ENCODE measurements at places on chromosomes 16 and 17.

DNA sequence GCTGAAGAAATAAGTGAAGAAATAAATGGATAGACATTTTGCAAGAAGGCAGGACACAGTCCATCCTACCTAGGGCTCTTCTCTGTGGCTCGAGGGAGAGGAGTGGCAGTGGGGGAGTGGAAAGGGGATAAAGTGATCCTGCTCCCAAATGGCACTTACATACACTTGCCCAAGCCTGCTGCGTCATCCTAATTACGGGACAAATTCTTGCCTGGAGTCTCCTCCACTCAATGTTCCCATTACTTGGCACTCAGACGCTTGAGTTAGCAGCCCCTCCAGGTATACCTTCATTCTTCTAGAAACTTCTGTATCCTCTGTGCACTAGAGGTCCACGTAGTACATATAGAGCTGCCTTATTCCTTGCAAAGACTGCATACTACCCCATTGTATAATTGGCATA is 15.7 kb upstream of the MAP3K14 start:
- DNase-seq, result no peak

DNA sequence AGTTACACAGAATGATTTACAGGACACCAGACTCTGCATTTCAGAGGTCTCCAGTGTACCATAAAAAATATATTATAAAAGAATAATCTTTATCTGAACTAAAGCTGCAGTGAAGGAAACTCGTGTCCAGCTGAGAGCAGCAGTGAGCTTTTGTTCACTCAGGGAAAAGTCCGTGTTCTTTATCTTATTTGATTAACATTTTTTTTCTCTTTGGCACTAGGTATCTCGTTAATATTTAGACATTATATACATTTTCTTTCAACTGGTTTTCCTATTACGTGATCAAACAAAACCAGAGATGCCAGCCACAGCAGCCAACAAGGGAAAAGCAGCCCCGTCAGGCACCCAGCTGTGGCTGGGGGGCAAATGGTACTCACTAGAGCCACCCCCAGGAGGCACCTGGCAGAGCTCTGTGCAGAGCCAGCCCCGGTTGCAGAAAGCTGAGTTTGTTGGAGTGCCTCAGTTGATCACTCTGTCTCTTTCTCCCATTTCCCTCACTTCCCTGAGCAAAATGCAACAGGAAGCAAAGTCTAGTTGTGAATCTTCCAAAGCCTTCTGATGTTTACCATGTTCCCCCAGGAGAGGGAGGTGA is 1.1 kb upstream of the HS3ST4 start:
- no peak for DNase-seq

- DNase-seq, result no peak
Observed at GRCh38 chr17:38590988-38591758, 14.6 kb downstream of the SRCIN1 start.

DNA sequence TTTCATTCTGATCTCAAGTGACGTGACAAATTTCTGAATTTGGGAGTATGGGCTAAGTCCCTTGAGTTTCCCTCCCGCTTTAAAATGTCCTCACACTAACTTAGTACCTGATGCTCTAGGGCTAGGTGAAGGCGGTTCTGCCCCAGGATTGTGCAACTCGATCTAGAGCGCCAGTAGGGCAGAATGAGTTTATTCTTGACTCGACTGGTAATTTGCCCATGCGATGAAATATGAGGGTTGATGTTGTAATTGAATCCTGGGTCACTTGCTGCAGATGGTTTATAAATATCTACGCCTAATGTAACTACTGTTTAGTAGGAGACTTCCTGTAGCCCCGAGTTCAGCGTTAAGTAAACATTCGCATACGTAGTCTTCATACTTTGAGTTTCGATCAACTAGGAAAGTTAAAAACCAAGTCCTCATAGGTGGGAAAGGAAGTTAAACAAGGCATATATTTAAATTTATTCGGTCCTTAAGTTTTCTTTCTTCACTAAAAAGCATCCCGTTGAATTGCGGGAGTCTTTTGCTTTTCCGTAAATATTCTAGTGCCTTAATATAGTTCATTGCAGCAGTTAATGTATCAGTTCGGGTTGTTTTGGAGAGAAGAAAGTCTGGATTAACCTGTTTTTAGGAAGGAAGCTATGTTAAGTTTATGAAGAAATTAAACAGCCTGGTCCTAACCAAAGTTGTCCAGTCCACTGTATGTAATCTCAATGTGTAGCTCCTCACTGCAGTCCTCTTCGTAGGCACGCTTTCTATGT is 1.6 kb downstream of the CTCF start:
- no peak for DNase-seq

GRCh38 chr17:17425005-17425404 is 51.8 kb upstream of the MED9 start:
- no peak for DNase-seq

- no peak for DNase-seq
Observed at GRCh38 chr17:40846515-40847144, 20.4 kb downstream of the KRT12 start.

DNA sequence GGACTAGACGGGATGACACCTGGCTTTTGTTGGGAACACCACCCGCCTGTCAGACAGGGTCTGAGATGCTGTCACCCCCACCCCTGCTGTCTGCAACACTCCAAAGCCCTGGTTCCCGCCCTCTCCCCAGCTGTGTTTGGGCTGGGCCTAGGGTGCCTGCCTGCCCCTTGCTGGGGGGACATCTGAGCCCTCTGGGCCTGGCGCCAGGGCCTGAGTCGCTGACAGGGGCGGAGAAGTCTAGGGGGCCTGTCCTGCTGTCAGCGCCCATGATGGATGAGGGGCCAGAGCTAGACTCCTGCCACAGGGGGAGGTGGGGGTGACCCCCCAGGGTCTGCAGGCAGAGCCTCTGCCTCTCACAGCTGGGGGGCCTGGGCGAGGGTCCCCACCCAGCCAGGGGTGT is 7.6 kb upstream of the PKMYT1 start:
- DNase-seq, result no peak

DNA sequence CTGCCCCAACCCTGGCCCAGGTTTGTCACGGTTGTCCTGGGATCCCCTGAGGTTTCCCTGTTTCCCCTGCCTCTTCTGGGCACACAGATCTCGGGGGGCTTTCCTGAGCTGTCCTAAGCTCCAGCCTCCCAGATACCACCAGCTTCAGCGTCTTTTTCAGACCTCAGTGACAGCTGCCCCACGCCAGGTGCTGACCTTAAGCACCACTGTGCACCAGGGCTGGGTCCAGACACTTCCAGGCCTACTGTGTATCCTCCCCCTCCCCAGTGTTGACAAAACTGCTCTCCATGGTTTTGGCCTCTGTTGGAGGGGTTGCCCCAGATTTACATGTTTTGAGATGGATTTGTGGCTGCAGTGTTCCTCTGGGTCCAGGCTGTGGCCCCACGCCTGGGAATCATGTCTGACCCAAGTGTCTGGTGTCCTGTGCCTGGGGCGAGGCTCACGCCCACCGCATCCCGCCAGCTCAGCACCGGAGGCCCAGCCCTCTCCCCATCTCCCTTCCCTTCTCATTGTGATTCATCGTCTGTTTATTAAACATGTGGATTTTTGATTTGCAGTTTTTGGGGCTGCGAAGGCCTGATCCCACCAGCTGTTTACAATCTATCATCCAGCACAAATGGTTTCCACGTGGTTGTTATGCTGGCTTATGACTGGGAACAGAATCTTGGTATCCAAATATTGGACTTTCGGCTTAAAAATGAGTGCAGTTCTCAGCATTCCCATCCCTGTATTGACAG is 82.1 kb downstream of the METRNL start:
- DNase-seq, result no peak

- DNase-seq, result no peak
Observed at GRCh38 chr17:51397361-51398127, 137.2 kb downstream of the UTP18 start.

DNA sequence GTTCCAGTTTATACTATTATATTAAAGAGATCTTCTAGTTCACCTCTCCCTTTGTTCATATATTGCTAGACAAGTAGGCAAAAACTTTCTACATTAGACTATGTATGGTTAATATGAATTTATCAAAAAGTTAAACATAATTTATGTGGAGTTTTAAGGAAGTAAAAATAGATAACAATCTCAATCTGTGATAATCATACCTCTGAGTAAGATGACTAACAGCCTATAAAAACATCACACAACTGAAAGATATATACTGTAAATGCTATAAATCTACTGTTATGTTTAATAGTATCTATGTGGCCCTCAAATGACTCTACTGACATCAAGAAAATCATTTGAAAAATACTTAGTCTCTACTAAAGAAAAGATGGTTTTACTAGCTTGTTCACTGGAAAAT is 37.1 kb downstream of the AP1G1 start:
- DNase-seq, result no peak
